ENCODE measurements at places on chromosomes 4 and X.

DNA sequence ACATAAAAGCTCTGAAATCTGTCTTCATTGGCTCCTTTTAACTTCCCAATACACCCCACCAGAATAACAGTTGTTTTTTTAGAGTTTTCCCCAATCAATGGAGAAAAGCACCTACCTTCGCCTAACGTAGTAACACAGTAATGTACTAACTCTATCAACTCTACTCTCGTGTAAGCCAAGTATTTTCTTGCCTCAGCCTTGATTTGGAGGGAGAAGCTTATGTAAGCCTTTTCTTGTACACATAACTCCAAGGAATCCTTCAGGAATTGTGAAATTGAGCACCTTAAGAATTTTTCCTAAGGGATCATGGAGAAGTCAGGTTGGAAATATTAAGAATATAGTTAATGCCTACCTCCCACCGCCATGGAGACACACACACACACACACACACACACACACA is 181.2 kb downstream of the RAPGEF2 start:
- DNase-seq: no peak

DNA sequence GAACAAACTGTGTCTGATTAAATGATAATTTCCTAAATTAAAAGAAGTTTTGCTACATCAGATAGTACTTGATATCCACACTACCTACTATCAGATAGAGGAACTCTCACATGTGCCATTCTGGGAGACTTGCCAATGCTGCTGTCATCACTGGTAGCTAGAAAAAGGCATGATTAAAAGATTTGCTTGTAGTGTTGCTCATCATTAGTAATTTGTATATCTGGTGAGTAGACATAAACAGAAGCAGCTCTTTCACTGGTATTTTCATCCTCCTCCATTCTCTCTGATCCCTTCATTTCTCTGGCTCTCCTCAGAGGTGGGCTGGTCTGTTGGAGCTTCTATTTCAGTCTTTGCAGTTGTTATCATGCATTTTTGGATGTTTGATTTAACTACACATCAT is 56.0 kb downstream of the SPRY1 start:
- no peak for DNase-seq

DNA sequence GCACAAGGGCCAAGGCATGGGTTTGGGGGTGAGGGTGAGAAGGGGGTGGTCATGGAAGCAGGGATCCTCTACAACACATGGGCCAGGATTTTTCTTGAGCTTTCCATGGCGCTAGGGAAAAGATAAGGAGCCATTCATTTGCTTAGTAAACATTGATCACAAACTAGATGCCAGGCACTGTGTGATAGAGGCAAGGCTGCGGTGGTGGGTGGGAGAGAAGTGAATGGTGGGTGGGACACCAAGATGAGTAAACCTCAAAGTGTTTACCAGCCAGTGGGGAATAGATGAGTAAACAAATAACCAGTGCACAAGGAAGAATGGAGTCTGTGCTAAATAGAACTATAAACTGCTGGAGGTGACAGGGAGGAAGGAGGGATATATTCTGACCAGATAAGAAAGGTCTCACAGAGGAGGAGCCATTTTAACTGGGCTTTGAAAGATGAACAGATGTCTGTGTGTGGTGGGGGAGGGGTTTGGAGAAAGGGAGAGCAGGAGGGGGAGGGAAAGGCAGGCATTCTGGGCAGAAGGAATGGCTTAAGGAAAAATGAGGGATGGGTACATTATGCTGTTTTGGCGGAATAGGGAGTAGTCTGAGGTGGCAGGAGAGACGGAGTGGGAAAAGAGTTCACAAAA is 48.0 kb upstream of the LAS1L start:
- DNase-seq: no peak

- DNase-seq: no peak
Observed at GRCh38 chrX:19785647-19786046, 101.8 kb downstream of the SH3KBP1 start.

- no peak for DNase-seq
Observed at GRCh38 chr4:110163327-110164069, 34.9 kb downstream of the ELOVL6 start.

DNA sequence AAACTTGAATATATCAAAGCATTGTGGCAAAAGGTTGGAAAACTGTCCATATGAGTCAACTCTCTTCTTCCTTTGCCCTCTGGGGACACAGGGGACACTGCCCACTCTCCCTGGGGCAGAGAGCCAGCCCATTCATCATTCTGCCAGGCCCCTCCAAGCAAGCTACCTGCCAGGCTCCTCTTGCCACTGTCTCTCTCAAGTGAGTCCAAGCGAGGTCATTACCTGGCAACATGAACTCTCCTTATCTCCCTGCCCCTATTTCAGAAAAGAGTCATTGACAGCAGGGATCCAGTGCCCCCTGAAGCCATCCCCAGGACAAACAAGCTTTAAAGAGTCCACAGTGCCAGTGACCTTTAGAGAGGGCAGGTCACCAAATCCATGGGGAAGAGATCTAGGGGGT is 312.7 kb upstream of the PPARGC1A start:
- no peak for DNase-seq

- no peak for DNase-seq
Observed at GRCh38 chr4:72022553-72022952, 9.2 kb upstream of the NPFFR2 start.

GRCh38 chr4:107760281-107760947 is 40.4 kb upstream of the PAPSS1 start:
- DNase-seq: no peak

- DNase-seq: no peak
Observed at GRCh38 chrX:154349979-154350378, 24.5 kb downstream of the FLNA start.

DNA sequence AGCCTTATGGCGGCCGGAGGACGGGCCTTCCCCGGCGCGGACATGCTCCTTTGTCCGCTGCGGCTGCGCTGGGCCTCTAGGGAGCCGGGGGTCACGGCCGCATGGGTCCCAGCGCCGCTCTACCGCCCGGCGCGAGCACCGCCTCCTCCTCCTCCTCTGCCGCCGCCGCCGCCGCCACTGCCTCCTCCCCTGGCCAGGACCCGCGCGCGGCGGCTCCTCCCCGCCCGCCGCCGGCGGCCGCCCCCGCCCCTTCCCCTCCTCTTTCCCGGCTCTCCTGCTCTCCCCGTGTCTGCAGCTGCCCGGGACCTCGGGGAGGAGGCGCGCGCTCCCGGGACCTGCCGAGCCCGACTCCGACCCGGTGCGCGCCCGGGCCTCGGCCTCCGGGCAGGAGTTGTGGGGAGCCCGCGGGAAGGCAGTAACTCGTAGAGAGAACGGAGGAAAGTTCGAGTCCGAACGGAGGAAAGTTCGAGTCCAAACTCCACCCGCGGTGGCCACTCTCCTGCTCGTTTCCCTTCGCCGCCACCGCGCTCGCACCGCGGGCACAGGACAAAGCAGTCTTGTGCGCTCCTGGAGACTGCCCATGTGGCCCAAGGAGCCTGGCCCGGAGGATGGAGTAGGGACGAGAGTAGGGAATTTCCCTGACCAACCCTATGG is at the start of gene ADGRA3:
Gene ADGRA3 (minus strand): TSS at position 179 of the 654 bp plus-strand sequence. CDS start 282 bp downstream, outside the sequence.
- DNase-seq: no peak

GRCh38 chr4:53075162-53075785 is 213.2 kb downstream of the RASL11B start:
- no peak for DNase-seq

DNA sequence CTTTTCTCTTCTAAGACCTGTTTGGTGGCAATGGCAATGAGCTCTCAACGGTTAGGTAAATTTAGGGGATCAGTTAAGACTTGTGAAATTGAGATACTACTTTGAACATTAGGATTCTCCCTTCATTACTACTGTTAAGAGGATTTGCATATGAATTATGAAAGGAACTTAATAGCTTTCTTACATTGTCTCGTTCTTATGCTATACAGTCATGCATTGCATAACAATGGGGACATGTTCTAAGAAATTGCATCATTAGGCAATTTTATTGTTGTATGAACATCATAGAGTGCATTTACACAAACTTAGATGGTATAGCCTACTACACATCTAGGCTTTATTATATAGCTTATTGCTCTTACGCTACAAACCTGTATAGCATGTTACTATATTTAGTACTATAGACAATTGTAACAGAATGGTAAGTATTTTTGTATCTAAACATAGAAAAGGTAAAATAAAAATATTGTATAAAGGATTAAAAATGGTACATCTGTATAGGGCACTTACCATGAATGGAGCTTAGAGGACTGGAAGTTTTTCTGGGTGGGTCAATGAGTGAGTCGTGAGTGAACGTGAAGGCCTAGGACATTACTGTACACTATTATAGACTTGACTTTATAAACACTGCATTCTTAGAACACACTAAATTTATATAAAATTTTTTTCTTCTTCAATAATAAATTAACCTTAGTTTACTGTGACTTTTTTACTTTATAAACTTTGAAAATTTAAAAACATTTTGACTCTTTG is 62.5 kb downstream of the PAQR3 start:
- DNase-seq: no peak

DNA sequence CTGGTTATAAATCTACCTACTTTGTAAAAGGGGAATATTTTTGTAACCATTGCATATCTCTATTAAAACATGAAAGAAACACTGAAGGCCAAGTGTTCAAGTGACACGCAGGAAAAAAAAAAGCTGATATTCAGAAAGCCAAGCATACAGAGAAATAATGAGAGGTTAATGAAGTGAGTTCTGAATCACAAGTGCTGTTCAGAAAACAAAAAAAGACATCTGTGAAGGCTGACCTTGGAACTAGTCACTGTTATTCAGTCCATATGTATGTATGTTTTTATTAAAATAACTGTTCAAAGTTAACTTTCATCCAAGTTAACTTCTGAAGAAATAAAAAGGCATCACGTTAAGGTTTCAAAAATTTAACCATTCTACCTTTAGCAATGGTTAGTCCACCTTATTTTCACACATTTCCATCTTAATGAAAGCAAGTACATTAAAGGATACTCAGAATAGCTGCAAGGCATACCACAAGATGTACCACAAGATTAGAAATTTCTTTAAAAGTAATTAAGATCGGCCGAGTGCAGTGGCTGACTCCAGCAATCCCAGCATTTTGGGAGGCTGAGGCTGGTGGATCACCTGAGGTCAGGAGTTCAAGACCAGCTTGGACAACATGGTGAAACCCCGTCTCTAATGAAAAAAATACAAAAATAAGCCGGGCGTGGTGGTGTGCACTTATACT is 31.4 kb downstream of the SH3RF1 start:
- no peak for DNase-seq

DNA sequence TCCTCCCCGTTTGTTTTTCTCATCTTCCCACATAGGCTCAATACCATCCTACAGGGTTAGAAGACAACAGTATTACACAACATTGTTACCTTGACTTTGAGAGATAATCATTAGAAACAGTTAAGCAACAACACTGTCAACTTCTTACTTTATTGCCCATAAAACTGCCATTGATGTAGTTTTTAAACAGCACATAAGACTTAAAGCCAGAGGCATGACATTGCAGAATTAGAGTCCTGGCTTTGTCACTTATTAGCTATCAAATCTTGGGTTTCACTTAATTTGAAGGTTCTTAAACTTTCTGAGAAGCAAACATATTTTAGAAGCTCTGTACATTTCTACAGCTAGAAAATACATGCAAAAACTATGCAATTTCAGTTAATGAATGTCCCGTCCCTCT is 41.8 kb downstream of the EIF4E start:
- DNase-seq: no peak

DNA sequence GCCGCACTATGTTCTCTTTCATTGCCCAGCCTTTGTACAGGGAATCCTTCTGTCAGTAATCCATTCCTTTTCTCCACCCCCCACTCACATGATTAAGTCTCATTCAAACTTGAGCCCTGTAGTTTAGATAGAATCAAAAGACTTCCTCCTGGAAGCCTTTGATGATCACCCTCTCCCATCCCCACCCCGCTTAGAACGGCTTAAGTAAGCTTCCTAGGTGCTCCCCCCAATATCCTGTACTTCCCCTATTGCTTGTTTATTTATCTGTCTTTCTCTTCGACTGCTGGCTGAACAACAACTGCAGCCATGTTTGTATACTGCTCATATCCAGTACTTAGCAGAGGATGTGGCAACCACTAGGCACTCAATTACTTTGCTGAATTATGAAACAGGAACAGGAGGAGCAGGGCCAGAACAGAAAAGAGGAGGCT is 38.5 kb upstream of the GPC3 start:
- DNase-seq: no peak

GRCh38 chr4:8044699-8045098 is 105.0 kb upstream of the AFAP1 start:
- no peak for DNase-seq

GRCh38 chr4:45920861-45921260 is 203.0 kb downstream of the GABRG1 start:
- DNase-seq: no peak

- no peak for DNase-seq
Observed at GRCh38 chr4:163558539-163559044, 64.1 kb downstream of the TMA16 start.

GRCh38 chr4:98518559-98519267 is 139.7 kb downstream of the TSPAN5 start:
- DNase-seq: no peak

DNA sequence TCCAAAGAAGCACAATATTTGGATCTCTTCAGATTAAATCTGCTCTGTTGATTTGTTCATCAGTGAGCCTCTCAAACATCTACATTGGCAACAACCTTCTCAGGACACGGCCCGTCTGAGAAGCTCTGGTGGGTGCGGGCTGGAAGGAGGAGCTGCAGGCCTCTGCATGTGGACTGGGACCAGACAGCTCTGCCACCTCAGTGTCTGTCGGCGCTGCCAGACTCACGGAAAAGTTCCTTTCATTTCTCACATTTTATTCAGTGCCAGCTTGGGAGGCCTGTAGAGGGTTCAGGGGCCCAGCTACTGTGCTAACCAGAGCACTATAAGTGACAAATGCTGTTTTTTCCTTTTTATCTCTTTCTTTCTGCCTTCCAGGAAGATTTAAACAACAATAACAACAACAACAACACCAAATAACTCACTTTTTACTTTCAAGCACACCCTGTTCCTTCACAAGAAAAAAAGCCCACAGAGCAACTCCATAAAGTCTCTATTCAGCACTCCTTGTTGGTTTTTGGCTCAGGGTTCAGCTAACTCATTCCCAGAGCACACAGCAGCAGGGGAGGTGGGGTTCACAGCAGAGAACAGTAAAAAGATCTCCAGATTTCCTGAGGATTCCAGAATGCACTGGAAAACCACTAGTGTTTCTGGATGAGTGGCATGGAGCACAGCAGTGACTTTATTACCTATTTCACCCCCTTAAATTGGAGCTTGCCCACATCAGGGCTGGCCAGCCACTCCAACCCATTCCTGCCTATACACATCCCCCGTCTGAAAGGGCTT is 23.2 kb upstream of the HOPX start:
- no peak for DNase-seq

GRCh38 chr4:165654556-165654955 is 218.5 kb upstream of the TLL1 start:
- DNase-seq: no peak

DNA sequence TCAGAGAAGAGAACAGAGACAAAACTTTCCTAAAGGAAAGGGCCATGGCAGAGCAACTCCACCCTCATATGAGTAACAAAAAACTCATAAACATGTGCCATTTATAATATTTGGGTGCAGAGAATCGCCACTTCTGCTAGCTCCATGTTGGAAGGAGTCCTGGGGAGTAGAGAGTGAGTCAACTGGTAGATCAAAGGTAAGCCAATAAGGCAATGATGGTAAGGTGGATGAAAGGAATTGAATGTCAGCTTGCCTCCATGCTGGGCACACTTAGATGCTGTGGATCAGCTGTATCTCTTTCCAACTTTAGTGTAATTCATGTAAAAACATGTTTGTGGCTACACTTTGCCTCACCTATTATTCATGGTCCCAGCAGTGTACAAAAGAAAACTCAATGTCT is 4.7 kb downstream of the QRFPR start:
- no peak for DNase-seq

Measured in stimulated activated CD8-positive, alpha-beta memory T cell treated with anti-CD3 and anti-CD28 coated beads, Interleukin-4, amount 100 ng/mL, for 1 hour (primary cell).